ENCODE measurements at places on chromosomes 4 and X.

DNA sequence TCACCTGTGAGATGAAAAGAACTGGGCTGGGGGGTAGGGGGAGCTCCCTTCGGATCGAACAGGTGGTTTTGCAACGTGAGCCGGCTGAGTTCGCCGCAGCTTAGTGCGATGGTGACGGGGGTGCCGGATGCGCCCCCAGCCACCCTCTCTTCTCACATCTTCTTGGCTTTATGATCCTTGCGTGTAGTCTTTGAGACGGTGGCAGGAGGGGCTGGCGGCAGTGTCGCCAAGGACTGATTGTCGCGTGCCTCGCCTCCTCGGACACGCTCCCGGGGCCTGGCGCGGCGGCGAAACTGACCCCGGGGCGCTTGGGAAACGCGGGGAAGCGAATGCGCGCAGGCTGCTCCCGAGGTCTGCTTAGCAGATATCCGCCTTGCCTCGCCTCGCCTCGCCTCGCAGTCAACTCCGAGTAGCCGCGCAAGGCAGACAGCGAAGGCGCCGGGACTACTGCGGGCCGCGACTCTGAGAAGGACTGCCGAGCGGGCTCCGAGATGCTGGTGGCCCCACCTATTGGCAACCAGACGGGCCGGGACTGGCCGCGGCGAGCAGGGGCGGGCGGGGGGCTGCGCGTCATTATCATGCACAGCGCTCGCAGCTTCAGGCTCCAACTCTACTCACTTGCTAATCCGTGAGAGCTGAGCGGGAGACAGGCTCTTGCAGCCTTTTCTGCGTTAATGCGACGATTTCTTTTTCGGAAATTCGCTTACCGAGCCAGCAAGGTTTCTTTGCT, 1.5 kb downstream of the GRID2 start:
- peak; percentile 66 for DNase-seq

DNA sequence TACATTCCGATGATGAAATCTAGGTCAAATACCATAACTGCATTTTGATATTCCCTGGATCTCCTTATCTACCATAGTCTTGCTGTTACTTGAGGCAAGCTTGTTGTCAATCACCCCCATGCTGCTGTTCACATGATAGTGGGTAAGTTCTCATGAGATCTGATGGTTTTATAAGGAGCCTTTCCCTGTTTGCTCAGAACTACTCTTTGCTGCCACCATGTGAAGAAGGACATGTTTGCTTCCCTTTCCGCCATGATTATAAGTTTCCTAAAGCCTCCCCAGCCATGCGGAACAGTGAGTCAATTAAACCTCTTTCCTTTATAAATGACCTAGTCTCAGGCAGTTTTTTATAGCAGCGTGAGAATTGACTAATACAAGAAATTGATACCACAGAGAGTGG, 432.0 kb downstream of the GLUD2 start:
- DNase-seq: no peak

DNA sequence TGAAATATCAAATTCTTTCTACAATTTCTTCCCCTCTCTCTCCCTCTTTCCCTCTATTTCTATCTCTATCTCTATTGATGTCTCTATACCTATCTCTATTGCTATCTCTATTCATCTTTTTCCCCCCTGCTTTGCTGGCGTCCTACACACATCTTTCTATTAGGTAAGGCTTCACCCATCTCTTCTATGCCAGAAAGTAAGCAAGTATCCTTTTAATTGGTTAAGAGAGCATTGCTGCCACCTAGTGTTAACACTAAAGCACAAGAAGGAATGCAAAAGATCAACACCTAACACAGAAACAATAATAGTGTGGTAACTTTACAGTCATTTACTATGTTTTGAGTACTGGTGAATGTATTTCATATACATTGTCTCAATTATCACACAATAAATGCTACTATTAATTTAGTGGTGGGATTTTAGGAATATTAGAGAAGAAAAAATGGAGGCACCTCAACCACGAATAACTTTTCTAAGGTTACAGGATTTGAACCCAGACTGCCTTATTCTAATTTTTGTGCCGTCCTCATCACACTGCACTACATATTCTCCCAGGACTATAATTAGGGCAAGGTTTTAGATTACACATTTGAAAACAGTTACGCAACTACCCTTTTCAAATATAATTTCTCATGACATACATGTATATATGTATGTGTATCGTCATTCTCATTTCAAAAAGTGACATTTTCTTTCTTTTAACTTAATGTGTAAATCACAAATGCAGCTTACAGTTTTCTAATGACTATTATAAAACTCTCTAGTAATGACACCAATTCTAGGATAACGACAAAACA, 3.7 kb upstream of the C4orf36 start:
- DNase-seq: no peak

- no peak for DNase-seq
Measured at GRCh38 chr4:77185686-77186085, 28.7 kb downstream of the CCNG2 start.
